ENCODE measurements at places on chromosomes 13 and 19.

DNA sequence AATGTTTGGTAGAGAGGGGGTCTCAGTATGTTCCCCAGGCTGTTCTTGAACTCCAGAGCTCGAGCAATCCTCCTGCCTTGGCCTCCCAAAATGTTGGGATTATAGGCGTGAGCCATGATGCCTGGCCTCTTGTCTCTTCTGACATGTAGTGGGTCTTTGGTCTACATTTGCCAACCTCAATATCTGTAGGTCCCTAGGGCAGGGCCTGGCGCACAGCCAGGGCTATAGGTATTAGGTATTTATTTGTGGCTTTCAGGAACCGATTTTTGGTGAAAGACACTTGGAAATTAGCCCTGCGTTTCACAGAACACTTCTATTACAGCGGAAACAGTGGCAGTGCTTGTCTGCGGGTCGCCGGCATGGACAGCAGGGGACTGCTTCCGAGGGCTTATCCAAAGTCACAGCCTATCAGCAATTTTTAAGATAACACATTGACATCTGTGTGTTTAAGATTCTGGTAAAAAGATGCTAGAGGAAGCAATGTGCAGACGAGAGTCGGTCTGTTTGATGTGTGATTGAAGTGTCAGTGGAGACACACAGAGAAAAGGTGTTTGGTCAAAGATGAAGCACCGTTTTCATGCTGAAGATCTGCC is 14.5 kb downstream of the ZNF536 start:
- DNase-seq: no peak

DNA sequence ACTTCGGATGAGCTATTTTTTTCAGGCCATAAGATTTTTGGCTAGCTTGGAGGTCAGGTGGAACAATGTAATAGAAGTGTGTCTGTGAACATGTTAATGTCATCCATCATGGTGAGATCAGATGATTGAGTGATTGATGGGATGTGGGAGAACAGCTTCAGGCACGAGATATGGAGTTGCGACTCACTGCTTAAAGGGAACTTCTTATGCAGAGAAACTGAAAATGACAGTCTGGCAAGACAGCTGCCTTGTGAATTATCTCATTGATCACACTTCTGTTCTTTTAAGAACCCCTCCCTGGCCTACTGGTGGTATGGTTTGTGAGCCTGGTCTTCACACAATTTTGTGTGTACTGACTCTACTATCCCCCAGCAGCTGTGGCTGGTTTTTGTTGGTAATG is 96.0 kb downstream of the OLFM4 start:
- no peak for DNase-seq

DNA sequence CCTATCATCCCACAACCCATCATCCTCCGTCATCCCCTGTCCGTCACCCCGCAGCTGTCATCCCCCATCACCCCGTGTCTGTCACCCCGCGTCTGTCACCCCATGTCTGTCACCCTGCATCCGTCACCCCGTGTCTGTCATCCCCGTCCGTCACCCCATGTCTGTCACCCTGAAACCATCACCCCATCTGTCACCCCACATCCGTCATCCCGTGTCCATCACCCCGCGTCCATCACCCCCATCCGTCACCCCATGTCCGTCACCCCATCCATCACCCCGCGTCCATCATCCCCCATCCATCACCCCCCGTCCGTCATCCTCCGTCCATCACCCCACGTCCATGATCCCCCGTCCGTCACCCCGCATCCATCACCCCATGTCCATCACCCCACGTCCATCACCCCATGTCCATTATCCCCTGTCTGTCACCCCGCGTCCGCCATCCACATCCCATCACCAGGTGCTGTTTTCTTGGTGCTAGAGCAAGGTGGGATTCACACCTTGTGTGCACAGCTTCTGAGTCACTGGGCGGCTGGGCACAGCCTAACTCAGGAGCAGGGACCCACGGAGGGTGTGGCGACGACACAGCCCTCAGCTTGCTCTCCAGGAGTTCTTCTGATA is 24.2 kb downstream of the RASA3 start:
- no peak for DNase-seq

GRCh38 chr13:48629277-48629676 is 24.5 kb upstream of the CYSLTR2 start:
- no peak for DNase-seq

- no peak for DNase-seq
Measured at GRCh38 chr13:102260256-102260655, 141.6 kb downstream of the FGF14 start.

- no peak for DNase-seq
Measured at GRCh38 chr13:40640845-40641458, 25.5 kb downstream of the FOXO1 start.

- no peak for DNase-seq
Measured at GRCh38 chr19:1130771-1131717, 27.2 kb downstream of the GPX4 start.

- no peak for DNase-seq
Measured at GRCh38 chr13:105410602-105411001, 1124.9 kb downstream of the EFNB2 start.
